CD4-positive, alpha-beta T cell treated with Interleukin-4 for 1 hour (primary cell): ENCODE measurements at places on chromosomes 1 and 21.

DNA sequence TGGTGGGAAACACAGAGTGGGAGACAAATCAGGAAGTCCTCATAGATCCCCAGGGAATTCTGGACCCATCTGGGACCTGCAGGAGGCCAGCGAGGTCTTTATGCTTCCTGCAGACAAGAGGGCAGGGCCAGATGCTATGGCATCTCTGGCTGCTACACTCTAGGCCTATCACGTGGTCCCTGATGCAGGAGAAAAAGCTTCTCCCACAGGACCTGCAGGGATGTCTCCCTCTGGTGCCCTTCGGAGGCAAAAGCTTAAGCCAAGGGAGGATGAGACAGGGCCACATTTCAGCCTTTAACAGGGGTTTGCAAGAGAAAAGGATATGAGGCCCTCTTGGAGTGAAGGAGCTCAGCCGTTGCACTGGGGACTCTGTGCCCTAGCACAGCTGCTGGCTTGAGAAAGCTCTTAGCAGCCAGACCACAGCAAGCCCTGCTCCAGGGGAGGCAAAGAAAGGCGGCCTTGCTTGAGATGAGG, 243.0 kb downstream of the C1orf94 start:
- DNase-seq, result no peak

GRCh38 chr1:200410566-200410878, 686 bp upstream of the ZNF281 start:
- peak; percentile 43 for DNase-seq

- no peak for DNase-seq
These were observed 16.8 kb upstream of the SH3GLB1 start for GRCh38 chr1:86687595-86687994.

- DNase-seq, result no peak
These were observed 79.1 kb downstream of the POFUT2 start for GRCh38 chr21:45208627-45208951.

DNA sequence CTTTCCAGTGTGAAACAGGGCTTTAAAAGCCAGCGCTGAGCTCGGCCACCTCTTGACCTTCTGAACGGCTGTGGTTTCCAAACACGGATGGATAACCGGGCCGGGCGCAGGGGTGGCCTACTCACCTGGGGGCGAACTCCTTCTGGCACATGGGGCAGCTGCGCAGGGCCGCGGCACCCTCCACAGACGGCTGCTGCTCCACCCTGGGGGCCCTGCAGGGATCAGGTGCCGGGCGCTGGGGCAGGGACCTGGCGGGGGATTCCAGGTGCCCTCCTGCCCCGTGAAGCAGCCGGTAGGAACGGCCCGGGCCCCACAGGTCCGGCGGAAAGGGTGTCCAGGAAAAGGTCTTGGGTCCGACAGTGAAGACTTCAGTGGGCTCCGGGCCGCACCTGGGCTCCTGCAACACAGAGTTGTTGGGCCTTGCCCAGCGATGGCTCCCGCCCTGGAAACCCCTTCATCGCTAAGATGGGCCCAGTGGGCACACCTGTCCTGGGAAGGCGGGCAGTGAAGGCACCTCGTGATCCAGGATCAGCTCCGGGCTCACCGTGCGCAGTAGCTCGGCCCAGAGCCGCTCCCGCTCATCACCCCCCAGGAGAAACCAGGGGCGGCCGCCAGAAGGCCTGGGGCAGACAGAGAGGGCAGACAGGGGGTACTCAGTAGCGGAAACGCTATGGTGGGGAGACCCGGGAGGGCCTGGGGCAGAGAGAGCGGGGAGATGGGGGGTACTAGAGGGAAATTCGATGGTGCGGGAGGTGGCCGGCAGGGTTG, 874 bp downstream of the FAAP20 start:
- DNase-seq, result no peak

- DNase-seq, result no peak
These were observed 102.9 kb downstream of the EPB41 start for GRCh38 chr1:29017235-29017634.

- DNase-seq, result no peak
These were observed 177.2 kb downstream of the SMYD3 start for GRCh38 chr1:246329900-246330299.

DNA sequence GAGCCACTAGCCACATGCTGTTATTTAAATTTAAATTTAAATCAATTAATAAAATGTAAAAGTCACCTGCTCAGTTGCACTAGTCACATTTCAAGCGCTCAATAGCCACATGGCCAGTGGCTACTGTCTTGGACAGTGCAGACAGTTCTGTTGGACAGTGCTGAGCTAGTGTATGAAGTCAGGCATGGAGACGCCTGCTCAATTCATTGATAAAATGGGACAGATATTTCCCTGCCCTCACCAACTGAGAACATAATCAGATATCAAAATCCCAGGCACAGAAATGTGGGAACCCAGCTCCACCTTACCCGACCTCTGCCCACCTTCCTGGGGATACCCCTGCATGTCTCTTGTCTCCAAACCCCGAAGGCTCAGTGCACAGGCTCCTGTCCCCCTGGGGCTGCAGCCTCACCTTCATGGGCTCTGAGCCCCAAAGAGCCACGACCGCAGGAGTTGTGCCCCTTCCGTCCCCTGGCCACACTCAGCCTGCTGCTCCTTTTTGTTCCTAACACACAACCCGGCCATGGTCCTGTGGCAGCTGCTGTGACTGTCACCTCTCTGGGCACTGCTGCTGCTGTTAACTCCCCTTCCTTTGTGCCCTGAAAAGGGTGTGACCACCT, 63.5 kb downstream of the TCP10L start:
- no peak for DNase-seq

DNA sequence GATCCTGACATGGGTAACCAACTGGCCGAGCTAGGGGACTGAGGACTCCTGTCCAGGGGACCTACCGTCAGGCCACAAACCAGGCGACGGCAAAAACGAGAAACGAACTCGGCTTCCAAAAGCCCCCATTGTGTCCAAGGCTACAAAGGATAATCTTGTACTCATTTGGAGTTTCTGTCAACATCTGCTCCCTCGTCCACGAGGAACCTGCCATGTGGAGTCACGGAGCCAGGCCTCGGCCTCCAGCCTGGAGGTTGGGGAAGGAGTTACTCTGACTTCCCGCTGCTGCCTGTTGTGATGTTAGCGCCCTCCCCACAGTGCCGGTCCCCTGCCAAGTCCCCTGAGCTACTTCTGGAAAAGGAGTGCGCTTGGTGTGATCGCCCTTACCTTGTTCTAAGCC, 7.3 kb downstream of the KRTAP10-1 start:
- DNase-seq, result no peak

- no peak for DNase-seq
These were observed 10.8 kb downstream of the ABCA4 start for GRCh38 chr1:94110021-94110761.

- no peak for DNase-seq
These were observed 5.2 kb downstream of the GJC2 start for GRCh38 chr1:228154670-228155571.
